Stimulated activated CD4-positive, alpha-beta T cell treated with anti-CD3 and anti-CD28 coated beads, Interleukin-1b, Interleukin-23, amount 100 ng/mL, for 4 hours (primary cell): ENCODE measurements at places on chromosomes 4 and X.

GRCh38 chr4:159206427-159206871, 103.6 kb downstream of the RAPGEF2 start:
- DNase-seq: no peak

DNA sequence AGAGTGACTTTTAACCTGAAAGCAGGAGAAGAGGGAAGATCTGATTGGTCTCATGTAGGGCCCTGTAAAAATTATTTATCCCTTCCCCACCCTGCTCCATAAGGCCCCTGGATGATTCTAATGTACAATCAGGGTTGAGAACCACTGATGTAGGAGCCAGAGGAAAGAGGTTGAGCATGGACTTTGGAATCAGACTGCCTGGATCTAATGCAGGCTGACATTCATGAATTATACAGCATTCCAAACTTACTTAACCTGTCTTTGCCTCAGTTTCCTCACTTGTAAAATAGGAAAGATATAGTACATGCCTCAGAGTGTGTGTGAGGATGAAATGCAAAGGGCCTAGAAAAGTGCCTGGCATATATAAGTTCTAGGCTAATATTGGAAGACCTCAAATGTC, 47.0 kb downstream of the STX18 start:
- no peak for DNase-seq

DNA sequence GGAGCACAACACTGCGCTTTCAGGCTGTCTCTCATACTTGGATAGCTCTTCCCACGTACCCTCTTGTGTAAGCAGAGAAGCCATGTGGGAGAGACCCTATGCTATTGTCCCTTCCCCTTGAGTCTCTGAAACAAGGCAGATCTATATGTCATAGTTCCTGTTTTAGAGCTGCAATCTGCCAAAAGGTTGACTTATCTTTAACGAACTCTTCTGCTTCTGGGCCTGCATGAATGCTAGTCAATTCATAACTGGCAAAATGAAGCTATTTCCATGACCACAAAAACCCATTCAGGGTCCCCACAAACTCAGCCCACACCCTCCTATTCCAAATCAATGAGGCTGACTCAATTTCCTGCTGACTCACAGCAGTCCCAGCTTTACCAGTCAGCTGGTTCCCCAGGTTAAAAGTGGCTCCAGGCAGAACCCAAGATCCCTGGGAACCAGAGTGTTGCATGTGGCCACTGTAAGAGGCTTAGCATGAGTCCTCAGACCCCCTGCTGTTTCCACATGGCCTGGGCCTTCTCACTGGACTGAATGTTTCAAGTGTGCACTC, 25.3 kb upstream of the SOD3 start:
- DNase-seq: no peak

DNA sequence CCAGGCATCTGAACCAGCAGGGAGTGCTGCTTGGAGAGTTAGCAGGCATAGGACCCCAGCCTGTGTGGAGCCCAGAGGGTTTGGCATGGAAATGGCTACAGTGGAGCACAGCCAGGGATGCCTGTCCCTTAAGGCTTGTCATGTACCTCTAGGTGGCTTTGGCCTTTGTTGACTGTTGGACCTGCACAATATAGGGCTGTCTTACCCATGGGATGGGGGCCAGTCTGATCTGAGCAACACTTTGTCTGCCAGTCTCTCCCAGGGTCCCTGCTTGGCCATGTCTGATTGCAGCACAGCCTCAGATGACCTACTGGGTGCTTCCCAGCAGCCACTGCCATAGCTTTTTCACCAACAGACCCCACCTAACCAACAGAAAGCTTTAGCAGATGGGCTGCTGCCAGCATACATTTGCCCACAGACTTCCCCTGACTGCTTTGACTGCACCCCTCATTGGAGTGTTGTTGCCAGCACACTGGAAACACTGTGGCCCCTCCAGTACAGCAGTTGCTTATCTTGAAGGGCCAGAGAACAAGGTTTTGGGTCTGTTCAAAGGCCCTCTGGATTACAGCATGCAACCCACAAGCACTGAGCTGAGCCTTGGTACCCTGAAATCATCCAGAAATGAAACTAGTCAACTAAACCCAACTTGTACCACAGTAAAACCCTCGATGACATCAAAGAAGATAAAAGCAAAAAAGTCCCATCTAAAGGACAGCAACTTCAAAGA, 22.1 kb downstream of the ANAPC10 start:
- no peak for DNase-seq

GRCh38 chr4:178448372-178449035, 1006.3 kb upstream of the AGA start:
- no peak for DNase-seq

DNA sequence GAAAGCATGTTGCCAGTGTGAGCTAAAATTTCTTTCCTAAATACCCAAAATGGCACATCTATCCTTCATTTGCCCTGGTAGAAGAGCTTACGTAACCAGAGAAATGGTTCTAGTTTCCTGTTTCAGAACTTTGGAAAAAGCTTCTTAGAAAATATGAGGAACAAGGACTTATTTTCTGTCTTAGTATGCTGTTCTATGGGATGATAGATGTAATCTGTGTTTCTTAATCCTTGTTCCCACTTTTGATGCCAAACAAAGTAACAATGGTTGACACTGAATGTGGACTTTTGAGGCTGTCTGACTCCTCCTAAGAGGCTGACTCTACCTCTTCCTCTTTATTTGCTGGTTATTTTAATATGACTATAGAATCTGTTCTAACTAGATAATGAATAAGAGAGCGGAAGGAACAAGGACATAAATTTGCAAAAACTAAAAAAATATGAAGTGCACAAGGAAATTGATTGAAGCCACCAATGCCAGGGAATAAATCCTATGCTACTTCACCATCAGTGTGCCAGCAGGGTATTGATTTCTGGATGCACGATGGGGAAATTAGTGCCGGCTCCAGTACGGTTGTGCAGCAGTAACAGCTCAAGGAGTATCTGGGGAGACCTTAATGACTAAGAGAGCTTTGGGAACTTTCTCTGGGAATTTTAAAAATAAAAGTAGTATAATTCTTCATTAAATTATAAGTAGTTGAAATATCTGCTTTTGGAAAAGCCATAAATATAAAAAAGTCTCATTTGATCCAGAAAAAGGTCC, 39.4 kb upstream of the TET2 start:
- DNase-seq: no peak
